Stimulated activated CD8-positive, alpha-beta memory T cell treated with anti-CD3 and anti-CD28 coated beads, Interleukin-2, amount 100 ng/mL, for 1 hour (primary cell): ENCODE measurements at places on chromosomes 11 and 22.

- no peak for DNase-seq
Observed at GRCh38 chr11:85886089-85887056, 31.2 kb downstream of the CCDC83 start.

- DNase-seq, result no peak
Observed at GRCh38 chr11:36868380-36868779, 270.3 kb upstream of the RAG2 start.

- no peak for DNase-seq
Observed at GRCh38 chr11:74853223-74853622, 95.7 kb downstream of the XRRA1 start.

DNA sequence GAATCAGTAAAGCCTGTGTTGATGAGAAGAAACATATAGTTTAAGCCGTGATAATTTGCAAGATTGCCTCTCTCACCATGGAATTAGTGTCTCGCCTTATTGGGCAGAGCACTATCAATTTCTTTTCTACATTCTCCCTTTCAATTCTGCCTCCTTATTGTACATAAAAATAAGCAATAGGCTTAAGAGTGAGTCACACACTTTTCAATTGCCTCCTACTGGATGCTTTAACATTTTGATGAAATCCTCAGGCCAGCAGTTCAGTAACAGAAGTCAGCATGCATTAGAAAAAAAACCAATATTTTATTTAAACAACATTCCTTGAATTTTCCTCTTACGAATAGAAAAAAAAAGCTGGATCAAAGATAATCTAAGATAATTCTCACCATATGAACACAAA is 33.8 kb upstream of the VWA5A start:
- no peak for DNase-seq

GRCh38 chr22:39847477-39847876 is 46.1 kb downstream of the ENTHD1 start:
- no peak for DNase-seq

- DNase-seq, result no peak
Observed at GRCh38 chr11:133753150-133753549, 92.2 kb downstream of the SPATA19 start.

DNA sequence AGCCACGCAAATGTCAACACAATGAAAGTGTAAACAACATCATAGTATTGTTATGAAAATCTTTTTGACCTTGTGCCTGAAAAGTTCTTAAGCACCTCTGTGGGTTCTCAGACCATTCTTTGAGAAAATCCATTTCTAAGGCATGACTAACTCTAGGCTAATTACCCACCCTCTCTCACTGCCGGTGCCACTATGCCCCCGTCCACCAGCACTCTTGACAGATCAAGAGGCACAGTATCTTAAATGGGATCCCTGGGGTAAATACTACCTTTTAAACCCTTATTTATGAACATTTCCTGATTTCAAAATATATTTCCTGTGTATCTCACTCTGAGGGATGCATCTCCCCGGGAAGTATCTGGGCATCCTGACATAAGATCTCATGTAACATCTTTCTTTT is 607.5 kb downstream of the METTL15 start:
- DNase-seq, result no peak
